ENCODE measurements at places on chromosomes 5 and 9.

- no peak for DNase-seq
Observed at GRCh38 chr5:61737964-61738340, 405.9 kb downstream of the ZSWIM6 start.

GRCh38 chr5:175230299-175230698, 213.7 kb downstream of the DRD1 start:
- DNase-seq = no peak

DNA sequence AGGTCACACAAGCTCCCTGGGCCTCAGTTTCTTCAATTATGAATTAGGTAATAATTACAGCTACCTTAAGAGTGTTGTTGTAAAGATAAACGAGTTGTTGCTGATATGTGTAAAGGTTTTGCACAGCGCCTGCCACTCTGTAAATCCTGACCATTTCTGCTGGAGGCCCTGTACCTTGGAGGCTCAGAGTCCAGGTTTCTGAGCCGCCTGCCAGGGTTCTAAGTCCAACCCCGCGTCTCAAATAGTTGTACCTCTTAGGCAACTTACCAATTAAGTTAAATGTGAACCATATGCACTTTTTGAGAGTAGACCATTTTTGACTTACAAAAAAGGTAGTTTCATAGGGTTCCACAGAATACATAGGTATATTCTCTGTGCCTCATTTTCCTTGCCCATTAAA, 156.8 kb upstream of the KLF9 start:
- no peak for DNase-seq

DNA sequence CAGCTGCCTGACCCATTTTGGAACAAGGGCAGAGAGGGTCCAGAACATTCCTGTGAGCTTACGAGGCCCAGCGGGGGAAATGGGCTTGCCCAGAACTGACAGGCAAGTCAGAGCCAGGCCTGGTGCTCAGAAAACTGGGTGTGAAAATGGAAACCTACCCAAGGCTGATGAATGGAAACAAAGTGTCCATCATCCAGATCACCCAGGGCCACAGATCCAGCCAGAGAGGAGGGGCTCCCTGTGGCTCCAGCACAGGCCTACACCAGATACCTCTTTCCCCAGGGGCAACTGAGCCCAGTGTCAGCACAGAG, 3.1 kb downstream of the CLTB start:
- DNase-seq = no peak

- DNase-seq = no peak
Observed at GRCh38 chr5:88761939-88762338, 121.0 kb downstream of the MEF2C start.

GRCh38 chr9:34374905-34375552, 1.7 kb downstream of the MYORG start:
- DNase-seq = peak; percentile 92

GRCh38 chr9:76576344-76576743, 117.4 kb downstream of the GCNT1 start:
- DNase-seq = no peak

GRCh38 chr5:52893105-52893504, 96.0 kb upstream of the ITGA2 start:
- no peak for DNase-seq

GRCh38 chr9:121399126-121399882, 29.3 kb upstream of the STOM start:
- no peak for DNase-seq

DNA sequence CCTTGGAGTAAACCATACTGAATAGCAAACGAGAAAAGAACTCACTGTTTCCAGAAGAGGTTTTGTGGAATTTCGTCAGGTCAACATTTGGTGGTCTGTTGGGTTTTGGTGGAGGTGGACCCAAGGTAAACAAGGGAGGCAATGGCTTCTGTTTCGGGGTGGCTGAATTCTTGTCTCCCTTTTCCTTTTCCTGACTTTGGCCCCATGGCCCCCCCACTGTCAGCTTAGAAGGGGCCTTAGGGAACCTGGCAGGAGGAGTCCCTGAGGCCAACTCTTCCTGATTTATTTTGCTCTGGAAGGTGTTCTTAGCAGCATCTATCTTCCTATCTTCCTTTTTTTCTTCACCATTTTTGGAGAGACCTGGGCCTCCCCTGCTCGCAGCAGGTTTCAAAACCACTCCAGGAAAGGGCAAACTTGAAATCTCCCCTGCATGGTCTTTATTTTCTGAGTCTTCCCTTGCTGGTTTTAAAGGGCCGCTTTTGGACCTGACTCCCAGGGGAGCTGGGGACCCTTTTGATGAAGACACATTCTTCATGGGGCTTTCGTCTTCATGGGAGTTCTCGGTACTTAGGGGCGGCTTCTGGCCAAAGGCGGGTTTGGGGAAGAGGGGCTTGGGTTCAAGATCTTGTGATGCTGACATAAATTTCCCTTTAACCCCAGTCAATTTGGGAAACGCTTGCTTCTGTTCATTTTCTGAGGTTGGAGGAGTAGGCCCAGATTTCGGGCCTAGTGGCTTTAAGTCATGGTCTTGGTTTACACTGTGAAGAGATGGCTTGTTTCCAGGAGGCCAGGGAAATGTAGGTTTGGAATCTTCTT, 17.4 kb downstream of the FYB1 start:
- no peak for DNase-seq

DNA sequence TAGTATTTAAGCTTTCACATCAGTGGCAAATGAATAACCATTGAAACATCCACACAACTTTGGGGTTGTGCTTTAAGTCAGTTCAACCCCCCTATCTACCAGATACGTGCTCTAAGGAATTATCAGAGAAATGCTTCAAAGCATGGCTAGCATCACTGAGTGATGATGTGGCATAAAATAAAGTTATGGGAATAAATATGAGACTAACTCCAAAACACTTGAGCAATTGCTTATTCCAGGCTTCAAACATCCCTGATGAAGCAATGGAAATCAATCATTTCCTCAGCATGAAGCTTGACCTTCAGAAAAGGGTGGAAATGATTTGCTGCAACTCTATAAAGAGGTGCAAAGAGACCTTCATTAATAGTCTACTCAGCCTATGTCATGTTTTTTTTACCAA, 292.0 kb upstream of the SMC2 start:
- no peak for DNase-seq

- DNase-seq = no peak
Observed at GRCh38 chr9:116767219-116767618, 80.1 kb downstream of the TRIM32 start.

DNA sequence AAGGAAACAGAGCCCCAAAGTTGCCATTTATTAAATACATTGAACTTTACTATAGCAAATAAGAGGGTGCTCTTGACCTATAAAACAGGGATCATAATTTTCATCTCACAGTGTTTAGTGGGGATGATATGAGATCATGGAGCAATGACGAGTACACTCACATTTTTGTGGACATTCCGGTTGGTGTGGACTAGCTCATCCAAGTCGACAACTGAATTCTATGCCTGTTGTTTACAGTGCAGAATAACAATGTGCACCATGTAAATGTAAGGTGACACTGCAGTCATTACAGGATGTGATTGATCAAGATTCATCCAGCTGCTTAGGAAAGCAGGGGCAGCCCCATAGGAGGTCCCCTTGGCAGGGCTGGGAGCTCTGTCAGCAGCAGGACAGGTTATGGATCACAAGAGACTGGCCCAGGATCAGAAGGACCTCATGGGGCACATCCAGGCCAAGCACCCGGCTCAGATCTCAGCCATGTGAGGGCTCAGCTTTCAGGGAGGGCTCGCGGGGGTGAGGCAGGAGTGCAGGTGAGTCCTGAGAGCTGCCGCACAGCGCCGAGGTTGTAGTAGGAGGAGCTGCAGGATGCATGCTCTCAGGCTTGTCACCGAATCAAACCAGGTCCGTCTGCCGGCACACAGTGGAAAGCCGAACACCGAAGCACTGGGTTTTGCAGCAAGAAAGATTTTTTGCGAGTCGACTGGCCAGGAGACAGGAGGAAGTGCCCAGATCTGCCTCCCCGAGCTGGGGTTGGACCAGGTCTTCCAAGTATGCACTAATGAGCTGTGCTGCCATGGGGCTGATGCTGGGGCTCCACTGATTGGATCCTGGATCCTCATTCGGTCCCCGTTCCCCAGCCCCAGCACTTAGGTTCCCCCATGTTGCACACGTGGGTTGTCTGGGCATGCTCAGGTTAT, 28.2 kb downstream of the MRPL36 start:
- peak; percentile 21 for DNase-seq

DNA sequence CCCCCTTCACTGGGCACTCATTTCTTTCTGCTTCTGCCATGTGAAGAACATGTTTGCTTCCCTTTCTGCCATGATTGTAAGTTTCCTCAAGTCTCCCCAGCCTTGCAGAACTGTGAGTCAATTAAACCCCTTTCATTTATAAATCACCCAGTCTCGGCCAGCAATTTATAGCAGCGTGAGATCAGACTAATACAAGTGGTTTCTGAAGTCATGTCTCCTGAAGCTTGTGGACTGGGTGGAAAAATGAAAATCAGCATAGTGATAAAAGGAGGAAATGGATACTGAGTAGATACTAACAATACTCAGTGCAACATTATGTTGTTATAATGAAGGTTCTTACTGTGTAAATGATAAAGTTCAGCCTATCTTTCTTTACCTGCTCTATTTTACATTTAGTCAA, 35.1 kb downstream of the NNT start:
- DNase-seq = no peak

DNA sequence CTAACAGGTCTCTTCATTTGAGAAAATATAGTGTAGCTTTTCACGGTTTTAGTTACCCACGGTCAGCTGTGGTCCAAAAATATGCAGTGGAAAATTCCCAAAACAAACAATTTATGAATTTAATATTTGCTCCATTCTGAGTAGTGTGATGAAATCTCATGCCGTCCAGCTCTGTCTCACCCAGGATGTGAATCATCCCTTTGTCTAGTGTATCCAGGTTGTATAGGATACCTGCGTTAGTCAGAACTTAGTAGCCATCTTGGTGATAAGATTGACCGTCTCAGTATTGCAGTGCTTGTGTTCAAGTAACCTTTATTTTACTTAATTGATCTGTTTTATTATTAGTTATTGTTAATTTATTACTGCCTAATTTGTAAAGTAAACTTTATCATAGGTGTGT, 41.1 kb downstream of the NDUFS4 start:
- no peak for DNase-seq

DNA sequence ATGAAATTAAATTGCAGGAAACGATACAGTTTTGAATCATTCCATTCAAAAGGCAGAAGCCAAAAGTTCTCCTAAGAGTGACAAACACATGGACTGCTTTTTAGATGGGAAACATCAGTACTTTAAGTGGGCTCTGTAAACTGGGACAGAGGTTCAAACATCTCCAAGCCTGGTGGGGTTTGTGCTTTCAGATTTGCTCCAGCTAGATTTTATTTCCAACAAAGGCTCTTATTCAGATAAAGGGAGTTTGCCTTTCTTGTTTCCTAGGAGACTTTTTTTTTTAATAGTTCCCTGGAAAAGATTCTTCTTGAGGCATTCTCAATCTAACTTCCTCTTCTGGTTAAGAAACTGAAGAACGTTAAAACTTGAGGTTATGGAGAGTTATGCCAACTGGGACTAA, 277.6 kb downstream of the TMEM38B start:
- DNase-seq = no peak

DNA sequence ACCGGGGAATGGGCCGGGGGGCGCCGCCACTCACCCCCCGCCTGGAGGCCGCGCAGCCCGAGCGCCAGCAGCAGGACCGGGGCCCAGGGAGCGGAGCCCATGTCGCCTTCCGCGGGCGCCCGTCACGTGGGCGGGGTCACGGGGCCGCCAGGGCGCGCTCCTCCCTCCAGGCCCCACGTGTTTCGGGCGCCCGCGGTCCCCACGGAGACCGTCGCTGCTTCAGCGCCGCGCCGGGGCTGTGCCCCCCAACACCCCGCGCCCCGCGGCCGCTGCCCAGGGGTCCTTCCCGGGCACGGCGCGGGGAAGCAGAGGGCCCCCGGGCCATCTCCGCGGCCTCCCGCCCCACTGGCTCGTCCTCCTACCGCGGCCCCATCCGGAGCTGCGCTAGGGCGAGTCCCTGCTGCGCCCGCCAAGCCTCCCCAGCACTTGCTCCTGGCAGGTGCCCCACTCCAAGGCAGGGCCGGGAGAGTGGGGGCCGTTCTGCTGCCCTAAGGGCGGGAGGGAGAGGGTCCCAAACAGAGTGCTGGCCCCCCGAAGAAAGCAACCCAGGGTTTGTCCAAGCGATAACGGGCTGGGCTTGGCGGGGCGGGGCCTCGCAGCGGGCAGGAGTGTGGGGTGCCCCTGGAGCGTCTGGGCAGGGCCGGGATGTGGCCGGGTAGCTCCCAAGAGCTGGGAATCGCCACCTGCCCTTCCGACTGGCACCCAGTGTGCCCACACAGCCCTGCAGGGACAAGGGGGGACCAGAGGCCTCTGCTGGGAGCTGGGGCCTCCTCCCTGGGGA, at the start of gene DPP7:
Gene DPP7 (minus strand): TSS at position 121 of the 781 bp plus-strand sequence. CDS start 20 bp downstream, at position 101.
- DNase-seq = peak; percentile 76

- peak; percentile 15 for DNase-seq
Observed at GRCh38 chr9:131125038-131125287, 423 bp upstream of the NUP214 start.

DNA sequence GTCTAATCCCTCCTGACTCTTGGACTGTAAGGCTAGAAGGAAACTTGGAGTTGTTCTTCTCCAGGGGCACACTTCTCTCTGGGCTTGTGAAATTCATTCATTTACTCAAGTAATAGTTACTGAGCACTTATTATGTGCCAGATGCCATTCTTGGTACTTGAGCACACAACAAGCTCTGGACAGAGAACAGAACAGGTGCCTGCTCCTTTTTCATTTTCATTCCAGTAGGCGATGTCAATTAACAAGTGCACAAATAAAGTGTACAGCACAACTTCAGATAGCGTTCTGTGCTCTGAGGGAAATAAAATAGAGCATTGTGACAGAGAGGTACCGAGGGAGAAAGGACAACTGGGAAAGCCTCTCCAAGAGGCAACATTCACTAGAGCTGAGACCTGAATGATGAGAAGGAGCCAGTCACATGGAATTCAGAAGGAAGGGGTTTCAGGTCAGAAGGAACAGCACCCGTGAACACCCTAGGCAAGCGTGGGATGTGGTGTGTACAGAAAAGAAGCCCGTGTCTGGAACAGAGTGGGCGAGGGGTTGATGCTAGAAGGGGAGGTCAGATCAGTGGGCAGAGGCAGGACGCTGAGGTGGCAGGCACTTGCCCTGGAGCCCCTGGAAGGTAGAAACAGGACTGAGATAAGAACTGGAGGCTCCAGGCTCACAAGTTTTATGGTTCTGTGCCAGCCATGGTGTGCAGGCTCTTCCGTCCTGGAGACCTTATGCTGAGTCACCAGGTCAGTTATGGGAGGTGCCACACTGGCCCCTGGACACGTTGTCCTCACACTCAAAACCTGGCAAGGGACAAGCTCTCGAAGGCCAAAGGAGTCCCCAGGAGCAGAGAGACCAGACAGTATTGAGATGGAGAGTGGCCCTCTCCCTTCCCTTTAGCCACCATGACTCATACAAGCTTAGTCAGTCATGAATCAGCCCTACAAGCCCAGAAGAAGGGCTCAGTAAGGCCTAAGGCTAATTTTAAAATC, 7.2 kb upstream of the ABLIM3 start:
- DNase-seq = no peak

Data from Caco-2 (cell line).